NCI-H2029 treated with DMSO at 0.1 percent for 48 hours (cell line): ENCODE measurements at places on chromosomes 7 and 10.

DNA sequence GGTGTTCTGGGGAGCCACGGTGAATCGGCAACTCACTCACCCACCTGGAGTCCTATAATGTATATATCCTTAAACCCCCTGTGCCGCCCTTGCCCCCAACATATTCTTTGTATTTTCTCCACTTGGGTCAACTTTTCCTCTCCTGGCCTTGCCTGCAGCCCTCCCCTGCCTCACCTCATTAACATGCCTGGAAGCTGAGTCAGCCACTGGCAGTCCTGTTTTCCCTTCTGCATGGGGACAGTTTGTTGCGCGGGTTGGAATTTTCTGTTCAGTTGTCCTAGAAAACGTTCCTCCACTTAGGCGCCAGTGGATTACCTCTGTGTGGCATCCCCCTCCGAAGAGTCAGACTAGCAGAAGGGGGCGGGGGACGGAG, 97.4 kb downstream of the C10orf105 start:
- DNase-seq = no peak

DNA sequence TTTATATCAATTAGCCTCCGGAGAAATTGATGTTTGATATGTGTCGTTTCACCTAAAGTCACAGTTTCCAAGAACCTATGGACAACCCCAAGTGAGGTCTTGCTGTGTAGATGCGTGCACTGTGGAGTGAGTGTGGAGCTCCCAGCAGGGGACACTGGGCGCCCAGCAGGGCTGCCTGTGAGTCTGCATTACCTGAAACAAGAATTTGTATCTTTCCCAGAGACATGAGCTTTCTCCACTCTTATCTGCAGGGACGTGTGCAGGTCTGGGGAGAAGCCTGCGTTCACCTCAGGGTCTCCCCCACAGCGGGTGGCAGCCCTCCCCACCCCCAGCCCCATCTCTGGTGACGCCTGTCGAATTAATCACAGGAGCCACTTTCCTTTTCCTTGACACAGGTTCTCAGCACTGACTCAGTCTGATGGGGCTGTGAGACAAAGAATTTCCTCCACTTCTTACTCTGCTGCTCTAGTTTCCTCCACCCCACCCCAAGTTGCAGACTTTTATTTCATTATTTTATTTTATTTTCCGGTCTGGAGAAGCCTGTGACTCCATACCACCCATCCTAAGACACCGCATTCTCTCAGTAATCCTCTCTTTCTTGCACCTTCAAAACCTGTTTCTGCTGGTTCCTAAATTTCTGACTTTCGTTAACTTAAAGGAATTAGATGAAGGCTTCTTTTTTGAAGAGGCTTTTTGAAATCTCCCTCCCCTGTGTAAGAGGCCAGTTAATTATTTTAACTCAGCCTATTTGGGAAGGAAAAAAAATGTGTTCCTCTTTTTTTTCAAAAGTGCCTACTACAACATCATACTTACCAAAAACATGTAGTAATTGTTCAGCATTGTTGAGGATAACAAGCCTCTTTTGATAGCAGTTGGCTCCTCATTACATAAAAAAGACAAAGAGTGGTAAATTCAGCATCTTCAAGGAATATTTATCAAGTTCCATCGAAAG, 17.0 kb upstream of the INSIG1 start:
- DNase-seq = no peak

DNA sequence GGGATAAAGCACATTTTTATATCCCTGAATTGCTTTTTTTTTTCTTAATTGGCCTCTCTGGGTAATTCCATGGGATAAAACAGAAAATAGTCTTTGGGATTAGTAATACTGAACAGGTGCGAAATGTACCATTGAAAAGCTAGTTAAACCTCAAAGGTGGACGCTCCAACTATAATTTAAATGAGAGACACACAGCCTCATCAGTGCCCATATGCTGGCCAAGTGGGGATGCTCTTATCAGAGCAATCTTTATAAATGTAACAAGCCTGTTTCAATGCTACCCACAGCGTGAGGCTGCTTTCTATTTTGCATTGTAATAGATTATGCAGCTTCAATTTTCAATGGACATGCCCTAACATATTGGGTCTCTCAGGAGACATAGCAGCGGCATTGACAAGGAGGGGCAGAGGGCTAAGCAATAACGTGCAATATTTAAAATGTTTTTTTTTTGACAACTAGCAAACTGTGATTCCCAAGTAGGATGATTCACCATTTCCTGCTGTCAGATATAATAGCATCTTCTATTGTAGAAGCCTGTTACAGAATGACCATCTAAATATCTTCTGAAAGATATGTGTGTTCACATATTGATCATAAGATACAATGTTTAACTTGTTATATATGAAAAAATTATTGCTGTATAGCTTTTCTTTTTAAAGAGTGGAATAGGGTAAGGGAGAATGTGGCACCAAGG, 91.3 kb upstream of the BET1 start:
- no peak for DNase-seq

- DNase-seq = no peak
These were observed 508.5 kb upstream of the ZMIZ1 start for GRCh38 chr10:78560341-78560688.

DNA sequence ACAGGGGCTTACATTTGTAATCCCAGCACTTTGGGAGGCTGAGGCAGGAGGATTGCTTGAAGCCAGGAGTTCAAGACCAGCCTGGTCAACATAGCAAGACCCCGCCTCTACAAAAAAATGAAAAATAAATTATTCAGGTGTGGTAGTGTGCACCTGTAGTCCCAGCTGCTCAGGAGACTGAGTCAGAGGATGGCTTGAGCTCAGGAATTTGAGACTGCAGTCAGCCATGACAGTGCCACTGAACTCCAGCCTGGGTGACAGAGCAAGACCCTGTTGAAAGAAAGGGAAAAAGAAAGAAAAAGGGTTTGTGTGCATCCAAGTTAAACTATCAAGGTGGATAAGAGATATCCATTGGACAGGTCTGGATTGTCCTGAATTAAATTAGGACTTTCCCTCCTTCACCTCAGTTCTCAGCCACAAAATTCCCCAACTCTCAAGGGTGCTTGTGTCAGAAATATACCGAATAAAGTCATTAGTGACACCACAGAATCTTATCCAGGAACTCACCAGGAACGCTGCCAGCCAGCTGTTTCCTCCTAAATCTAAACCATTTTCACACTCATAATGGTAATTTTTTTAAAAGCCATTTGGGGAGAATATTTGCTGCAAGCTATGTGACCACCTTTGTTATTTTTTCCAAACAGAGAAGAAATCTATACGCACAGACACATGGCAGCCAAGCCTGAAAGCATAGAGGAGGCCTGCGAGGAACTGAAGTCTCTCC, 12.0 kb downstream of the AFAP1L2 start:
- no peak for DNase-seq

DNA sequence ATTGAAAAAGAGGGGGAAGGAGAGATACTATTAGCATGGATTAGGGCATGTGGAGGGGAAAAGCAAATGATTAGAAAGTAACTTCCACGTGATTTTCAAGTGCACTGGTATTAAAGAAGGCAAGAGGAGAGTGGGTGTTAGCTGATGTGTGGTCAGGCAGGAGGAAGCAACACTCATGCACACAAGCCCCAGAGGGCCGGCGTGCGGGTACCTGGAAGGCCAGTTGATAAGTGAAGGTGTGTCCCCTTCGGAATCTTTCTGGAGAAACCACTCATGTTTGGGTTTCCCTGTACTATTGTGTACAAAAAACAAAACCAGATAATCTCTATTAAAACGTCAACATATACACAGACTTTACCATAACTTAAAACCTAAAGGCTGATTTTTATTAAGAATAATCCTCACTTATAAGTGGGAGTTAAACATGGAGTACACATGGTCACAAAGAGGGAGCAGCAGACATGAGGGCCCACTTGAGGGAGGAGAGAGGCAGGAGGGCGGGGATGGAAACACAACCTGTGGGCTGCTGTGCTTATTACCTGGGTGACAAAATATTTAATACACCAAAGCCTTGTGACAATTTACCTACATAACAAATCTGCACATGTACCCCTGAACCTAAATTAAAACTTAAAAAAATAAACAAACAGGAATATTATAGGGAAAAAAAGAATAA, 98.9 kb downstream of the SVIL start:
- DNase-seq = no peak

- DNase-seq = no peak
These were observed 639.0 kb downstream of the IPMK start for GRCh38 chr10:57628592-57629284.

DNA sequence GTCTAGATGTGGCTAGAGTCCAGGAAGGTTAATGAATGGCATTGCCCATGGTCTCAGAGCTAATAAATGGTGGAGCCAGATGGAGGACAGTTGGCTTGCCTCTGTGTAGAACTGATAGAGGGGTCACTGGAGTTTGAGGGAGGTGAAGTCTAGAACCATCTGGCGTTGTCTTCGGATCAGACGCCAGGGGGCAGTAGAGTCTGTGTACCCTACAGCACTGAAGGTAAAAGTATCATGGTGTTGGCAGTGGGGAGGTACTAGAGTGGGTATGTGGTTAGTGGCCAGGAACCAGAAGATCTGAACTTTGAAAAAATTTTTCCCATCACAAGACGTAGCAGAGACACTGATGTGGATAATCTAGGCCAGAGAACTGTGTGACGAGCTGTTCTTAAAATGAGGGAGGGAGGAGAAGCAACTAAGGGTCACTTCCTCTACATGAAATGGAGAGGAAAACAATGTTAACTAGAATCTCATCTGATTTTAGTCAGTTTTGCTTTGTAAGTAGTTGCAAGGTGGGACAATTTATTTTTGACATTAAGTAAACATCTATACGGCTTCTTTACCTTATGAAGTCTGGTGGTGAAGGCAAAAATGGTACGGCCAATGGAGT, 227.9 kb upstream of the PRSS58 start:
- no peak for DNase-seq

DNA sequence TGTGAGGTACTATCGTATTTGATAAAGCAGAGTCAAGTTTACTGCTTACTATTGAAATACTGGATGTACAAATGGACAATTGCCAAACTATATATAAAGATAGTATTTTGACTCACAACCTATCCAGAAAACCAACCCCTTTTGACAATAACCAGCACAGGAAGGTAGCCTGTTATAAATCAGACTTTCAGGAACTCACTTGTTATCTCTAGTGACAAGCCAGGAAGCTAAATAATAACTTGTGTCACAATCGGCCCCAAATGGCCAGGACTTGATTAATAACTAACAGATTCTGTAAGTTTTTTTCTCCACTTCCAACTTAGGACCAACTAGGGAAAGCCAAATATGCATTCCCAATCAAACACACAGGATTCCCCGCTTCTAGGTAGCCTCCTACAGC, 38.8 kb upstream of the SLC35G1 start:
- no peak for DNase-seq

GRCh38 chr7:16014031-16014430, 327.5 kb upstream of the MEOX2 start:
- no peak for DNase-seq

DNA sequence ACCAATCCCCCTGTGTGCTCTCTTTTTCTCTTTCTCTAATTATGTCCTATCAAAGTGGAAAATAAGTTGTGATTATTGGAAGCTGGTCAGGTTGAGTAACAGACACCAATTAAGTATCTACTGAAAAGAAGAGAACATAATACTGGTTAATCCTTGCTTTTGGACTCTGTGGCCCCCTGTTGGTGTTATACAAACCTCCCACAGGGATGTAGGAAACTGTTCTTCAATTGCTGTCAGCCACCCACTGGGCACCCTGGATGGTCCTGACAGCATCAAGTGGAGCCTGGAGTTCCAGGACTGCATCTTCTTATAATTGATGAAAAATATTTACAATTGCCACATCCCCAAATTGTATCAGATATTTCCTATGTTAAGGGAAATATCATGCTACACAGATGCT, 939.7 kb downstream of the KCNMA1 start:
- DNase-seq = no peak

DNA sequence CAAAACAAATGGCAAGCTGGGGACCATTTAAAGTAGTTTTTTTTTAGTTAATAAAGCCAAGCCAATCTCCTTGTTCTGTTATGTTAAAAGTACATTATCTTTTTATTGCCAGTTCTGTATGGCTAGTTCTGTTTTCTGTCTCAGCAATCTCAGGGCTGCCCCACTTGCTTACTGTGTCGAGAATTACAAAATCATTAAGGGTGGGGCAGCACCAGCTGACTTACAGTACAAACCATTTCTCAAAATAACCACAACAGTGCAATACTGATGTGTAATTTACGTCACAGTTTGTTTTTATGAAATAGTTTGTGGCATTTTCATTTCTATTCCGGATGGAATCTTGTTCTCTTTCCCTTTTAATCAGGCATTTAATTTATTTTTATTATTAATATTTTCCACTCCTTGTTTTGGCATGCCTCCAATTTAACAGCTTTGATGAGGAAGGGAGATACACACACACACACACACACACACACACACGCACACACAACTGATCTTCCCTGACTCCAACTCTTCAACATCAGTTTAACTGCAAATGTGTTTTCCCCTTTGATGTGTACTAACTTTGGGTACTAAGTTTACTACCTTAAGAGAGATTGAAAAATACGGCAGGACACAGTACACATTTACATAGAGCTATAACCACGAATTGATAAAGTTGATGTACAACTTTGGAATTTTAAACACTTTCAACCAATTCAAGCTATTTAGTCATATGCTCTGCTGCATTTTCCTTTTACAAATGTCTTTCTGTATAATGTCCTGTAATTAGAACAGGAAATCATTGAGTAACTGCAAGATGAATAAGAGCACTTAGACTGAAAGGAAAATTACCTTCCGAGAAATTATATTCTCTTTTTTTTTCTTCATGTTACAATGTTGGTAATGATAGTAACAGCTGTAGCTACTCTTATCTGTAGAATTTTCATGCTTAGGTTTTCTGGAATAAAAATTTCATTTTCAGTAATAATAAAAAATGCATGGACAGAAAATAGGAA, 91.5 kb downstream of the ARID5B start:
- no peak for DNase-seq

GRCh38 chr7:33035776-33036175, 26.8 kb downstream of the NT5C3A start:
- no peak for DNase-seq

- DNase-seq = no peak
These were observed 319.3 kb downstream of the INHBA start for GRCh38 chr7:41383596-41383995.

GRCh38 chr7:31107106-31108090, 55.3 kb downstream of the ADCYAP1R1 start:
- no peak for DNase-seq

DNA sequence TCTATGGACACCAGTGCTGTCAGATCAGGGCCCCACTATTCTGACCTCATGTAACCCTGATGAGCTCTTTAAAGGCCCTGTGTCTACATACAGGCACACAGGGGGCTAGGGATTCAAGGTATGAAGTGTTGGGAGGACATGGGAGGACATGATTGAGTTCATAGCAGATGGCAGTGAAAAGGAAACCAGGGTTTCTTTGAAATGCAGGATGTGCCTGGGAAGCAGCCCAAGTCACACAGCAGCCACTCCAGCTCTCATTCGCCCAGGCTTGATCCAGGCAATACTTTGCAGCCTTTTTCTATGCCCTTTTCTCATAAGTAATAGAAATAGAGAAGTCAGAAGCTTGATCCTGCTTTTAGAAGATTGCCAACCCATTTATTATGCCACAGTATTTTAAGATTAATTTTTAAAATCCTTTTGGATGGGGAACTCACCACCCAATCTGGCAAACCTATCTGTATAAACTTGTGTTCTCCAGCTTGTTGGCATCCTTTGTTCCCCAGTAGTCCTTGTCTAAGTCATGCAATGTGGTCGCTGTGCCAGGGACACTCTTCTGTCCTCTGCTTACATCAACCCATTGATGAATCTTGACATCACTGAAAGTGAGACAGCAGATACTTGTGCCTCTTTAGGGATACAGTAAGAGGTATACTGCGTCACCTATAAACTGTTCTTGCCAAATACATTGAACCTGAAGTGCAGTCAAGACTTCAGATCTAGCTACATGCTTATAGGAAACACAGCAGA, 95.0 kb downstream of the TAF3 start:
- DNase-seq = no peak
